ENCODE measurements at places on chromosomes 16 and 17.

DNA sequence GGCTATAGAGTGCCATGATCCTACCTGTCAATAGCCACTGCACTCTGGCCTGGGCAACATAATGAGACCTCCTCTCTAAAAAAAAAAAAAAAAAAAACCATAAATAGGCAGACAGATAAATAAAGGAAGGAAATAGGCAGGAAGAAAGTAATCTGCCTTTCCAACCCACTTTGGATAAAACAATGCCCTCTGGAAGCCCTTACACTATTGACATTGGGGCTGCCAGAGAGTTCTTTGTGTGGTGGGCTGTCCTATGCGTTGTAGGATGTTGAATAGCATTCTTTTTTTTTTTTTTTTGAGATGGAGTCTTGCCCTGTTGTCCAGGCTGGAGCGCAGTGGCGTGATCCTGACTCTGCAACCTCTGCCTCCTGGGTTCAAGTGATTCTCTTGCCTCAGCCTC is 7.2 kb upstream of the RFWD3 start:
- DNase-seq, result no peak

- no peak for DNase-seq
These were observed 29.7 kb downstream of the MPP2 start for GRCh38 chr17:43877451-43878155.

DNA sequence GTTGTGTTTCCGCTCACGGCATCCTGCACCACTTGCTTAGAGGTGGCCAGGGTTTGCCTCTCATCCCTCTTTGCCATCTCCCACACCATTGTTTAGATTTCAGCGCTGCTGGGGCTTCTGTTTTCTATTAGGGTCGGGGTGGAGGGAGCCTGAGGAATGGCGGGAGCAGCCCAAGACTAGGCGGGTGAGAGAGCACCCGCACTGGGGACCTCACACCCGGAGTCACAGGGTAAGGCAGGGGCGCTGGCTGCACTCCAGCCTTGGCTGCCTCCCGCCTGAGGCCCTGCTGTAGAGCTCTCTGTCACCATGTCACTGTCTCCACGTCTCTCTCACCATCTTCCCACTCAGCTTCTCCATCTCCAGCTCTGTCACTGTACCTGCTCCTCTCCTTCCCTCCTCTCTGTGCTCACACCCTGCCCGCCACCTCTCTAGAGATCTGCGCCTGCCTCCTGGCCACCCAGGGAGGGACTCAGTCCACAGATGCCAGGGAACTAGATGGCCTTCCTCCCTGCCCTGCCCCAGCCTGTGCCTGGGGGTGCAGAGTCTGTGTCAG is 32.8 kb upstream of the ABCC3 start:
- no peak for DNase-seq

- DNase-seq, result no peak
These were observed 1.6 kb downstream of the PRSS36 start for GRCh38 chr16:31148281-31148728.

- DNase-seq, result no peak
These were observed 6.2 kb downstream of the MAP3K14 start for GRCh38 chr17:45310380-45311324.

DNA sequence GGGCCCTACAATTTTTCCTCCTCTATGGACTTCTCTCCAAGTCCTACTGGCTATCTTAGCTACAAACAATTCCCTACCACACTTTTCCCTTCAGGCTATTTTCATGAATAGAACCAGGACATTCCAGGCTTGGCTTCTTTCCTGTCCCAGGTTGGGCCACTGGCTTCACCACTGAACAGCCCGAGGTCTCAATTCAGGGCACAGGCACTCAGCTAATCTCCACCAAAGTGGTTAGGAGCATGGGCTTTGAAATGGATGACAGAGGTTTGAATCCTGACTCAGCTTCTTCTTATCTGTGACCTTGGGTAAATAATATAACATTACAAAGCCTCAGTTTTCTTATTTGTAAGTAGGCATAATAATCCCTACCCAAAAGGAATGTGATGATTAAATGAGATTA is 50.9 kb upstream of the ZNF629 start:
- DNase-seq, result no peak

GRCh38 chr17:31722251-31723056 is 136.6 kb downstream of the COPRS start:
- DNase-seq, result peak; percentile 58

DNA sequence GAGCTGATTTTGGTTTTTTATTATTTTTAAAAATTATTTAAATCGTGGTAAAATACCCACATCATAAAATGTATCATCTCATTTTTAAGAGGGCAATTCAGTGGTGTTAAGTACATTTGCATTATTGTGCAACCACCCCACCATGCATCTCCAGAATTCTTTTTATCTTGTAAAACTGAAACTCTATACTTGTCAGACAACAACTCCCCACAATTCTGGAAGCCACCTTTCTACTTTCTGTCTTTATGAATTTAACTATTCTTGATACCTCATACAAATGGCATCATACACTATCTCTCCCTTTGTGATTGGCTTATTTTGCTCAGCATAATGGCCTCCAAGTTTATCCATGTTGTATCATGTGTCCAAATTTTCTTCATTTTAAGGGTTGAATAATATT is 97.9 kb downstream of the HS3ST3B1 start:
- no peak for DNase-seq

GRCh38 chr16:24191876-24192402 is 64.2 kb upstream of the CACNG3 start:
- DNase-seq, result no peak

GRCh38 chr17:71251276-71251675 is 869.5 kb upstream of the SOX9 start:
- DNase-seq, result no peak

GRCh38 chr16:4696172-4696904 is 3.0 kb downstream of the NUDT16L1 start:
- peak; percentile 18 for DNase-seq

GRCh38 chr17:8005357-8005756 is 2.9 kb downstream of the GUCY2D start:
- DNase-seq, result no peak

DNA sequence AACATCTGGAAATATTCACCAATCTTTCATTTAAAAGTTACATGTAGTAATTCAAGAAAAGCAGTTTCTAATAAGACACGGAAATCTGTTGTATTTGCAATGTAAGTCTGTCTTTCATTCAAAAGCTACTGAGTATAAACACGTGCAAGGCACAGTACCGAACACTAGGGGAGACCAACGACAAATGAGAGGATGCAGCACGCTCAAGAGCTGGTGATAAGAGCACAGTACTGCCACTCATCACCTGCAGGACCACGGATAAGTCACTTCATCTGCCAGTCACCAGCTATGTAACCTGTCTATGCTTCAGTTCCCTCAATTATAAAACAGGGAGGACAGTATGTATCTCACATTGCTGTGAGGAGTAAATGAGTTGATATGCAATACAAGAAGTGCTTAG is 67.1 kb downstream of the CLEC18A start:
- peak; percentile 13 for DNase-seq

- peak; percentile 95 for DNase-seq
These were observed 1.7 kb downstream of the MT2A start for GRCh38 chr16:56610017-56610608.

DNA sequence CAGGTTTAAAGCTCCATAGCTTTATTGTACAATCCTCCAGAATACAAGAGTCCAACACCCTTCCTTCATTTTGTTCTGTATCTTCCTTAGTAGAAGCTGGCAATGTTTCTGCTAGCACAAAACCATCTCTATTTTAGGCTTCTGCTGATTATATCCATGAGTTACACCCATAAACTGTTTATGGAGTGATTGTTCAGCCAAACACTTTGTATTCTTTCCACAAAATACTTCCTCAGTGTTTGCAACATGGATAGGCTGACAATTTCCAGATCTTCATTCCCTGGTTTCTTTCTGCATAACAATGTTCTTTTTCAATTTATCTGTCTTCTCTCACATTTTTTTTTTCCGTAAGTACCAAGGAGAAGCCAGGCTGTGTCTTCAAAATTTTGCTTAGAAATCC is 839.9 kb upstream of the CDH8 start:
- DNase-seq, result no peak

GRCh38 chr17:8162233-8162996 is at the start of gene VAMP2:
Gene VAMP2, minus strand, starts transcription at chr17:8162948. Its CDS starts 69 bp downstream, at chr17:8162879.
- DNase-seq, result peak; percentile 70

DNA sequence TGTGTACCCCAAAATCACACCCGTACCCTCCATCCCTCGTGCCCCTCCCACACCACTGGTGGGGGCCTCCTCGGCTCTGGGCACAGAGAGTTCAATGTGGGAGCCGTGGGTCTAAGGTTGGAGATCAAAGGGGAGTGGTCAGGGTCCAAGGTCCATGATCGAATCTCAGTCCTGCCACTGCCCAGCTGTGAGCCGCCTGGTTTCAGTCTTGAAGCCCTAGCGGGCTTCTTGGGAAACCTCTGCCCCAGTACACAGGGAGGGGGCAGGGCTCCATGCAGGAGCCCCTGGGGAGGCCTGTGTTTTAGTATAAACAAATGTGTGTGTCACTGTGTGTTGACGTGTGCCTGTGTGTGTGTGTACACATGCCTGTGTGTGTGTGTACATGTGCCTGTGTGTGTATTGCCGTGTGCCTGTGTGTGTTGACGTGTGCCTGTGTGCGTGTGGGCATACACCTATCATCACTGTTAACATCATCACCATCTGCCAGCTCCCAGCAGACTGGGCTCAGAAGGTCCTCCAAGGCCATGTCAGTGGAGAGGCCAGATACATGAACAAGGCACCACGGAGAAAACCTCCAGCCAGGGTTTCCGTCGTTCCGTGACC is 26.5 kb upstream of the ZNF469 start:
- DNase-seq, result no peak

GRCh38 chr16:1208239-1208830 is 16.7 kb downstream of the TPSG1 start:
- DNase-seq, result no peak

GRCh38 chr17:35447499-35447898 is 1.1 kb downstream of the SLFN13 start:
- no peak for DNase-seq

DNA sequence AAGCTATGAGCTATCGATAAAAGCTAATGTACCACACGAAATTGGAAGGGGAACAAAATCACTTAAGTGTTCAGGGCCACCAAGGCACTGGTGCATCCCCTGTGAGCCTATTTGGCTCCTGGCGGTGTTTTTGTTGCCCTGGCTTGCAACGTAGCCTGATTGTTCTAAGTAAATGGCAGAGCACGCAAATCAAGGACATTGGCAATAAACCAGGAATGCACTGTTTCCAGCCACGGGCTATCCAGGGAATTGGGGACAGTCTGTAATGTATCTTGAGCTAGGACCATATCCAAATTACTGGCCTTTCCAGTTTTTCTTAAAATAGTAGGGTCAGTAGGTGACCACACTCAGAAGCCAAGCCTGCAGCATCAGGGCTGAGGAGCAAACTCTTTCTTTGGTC is 734.0 kb downstream of the MAF start:
- no peak for DNase-seq
